ENCODE measurements at places on chromosomes 1 and 21. TPM values are rescaled to one million over a fixed set of nuclear protein-coding genes. Genes with fewer than 3 reads are reported as not detected.

Gene C21orf91
- total RNA-seq = 7.9 TPM

Gene AP4B1
- total RNA-seq = 13.5 TPM

Gene PRRX1
- 2.1 TPM for total RNA-seq

Gene DENND4B
- 10.9 TPM for total RNA-seq

Gene GNAT2
- not detected for total RNA-seq

All from hair follicular keratinocyte (primary cell).